Activated T-cell treated with anti-CD3 and anti-CD28 coated beads for 48 hours (primary cell): ENCODE measurements at places on chromosomes 2 and 18.

DNA sequence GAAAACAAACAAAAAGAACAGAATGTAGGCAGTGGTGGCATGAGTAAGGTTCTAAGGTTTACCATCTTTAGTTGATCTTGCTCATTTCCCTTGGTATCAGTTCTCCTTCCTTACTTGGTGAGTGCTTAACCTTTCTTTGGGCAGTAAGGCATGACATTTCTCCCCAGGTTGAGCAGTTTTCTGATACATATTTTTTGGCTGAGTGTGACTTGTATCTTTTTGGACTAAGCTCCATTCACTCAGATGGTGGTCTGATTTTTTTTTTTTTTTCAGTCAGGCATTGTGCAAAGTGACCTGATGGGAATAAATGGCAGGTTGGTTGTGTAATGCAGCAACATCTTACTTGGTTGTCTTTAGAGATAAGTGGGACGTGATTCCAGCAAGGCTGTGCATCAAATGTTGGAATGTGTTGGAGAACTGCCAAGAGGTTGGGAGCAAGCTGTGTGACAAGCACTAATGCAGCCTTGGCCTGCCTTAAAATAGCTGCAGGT is 15.1 kb downstream of the SPTBN1 start:
- DNase-seq: no peak

GRCh38 chr2:96143848-96144480 is 1.3 kb downstream of the DUSP2 start:
- DNase-seq: peak; percentile 41

DNA sequence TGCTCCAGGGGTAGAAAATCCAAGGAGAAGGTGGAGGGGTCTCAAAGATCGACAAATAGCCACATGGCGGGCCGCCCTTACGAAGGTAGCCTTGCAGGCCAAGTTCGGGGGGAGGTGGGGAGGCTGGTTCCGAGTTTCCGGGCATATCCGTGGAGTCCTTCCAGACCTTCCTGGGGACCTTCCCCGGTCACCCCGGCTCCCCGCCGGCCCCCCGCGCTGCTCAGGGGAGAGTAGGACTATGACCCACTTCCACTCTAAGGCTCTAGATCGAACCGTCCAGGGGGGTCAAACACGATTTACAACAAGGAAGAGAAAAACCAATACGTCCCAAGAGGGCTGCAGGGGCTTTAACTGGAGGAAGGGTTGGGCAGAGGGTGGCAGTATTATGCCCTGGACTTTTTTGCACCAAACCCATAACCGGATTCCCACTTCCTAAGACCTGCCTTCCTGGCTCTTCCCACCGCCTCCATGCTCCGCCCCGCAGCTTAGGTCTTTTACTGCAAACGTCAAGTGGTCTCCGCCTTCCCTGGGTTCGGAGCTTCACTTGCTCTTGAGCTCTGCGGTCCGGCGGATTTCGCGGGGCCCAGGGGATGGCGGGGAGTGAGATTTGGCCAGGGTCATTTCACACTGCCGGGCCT is 779 bp upstream of the LYPD6 start:
- no peak for DNase-seq

DNA sequence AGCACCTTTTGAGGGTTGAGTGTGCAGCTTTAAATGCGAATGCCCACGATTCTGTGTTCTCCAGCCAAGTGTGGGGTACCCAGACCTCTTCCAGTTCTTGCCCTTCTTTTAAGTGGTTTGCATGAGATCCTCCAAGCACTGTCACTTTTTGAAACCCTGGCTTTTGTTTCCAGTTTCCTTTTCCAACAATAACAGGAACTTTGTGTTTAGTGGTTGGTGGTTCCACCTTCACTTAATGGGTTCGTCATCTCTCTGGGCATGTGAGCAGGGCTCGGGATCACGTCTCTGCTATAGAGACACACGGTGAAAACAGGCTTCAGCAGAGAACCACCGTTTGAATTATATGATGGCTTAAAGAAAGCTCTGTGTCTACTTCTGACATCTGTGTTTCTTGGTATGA is 197.6 kb downstream of the LDLRAD4 start:
- DNase-seq: no peak

DNA sequence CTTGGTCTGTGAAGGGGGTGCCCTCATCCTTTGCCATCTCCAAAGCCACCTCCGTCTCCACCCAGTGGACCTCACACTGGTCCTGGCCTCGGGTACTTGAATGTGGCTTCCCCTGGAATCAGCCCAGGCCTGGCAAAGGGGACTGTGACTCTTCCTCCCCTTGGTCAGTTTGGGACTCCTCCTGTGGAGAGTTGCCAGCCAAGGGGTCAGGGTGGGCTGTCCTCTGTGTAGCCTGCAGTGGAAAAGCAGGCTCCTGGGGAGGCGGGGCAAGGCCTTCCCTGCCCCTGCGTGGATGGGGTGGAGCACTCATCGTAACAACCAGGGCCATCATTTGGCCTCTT is 59.8 kb downstream of the INHBB start:
- DNase-seq: no peak

GRCh38 chr2:68152681-68153347 is 4.9 kb upstream of the PNO1 start:
- no peak for DNase-seq

DNA sequence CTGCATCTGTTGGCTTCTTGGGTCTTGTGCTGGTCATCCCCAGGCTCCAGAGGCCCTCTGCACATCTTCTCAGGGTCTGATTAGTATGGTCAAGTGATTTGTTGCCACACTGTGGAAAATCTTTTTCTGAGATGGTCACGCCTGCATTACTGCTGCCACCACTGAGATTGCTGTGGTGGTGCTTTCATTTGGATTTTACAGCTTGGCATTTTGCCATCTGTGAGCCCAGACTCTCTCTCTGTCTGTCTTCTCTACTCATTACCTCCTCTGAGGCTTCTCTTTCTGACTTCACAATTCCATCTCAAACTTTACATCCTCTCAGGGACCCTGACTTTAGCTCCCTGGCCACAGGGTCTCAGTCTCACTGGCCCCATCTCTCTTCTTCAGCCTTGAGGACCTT is 154.6 kb downstream of the LRRTM1 start:
- DNase-seq: no peak

- DNase-seq: no peak
Measured at GRCh38 chr2:215442401-215442787, 6.5 kb upstream of the FN1 start.

GRCh38 chr2:59804732-59805131 is 748.7 kb downstream of the BCL11A start:
- no peak for DNase-seq

DNA sequence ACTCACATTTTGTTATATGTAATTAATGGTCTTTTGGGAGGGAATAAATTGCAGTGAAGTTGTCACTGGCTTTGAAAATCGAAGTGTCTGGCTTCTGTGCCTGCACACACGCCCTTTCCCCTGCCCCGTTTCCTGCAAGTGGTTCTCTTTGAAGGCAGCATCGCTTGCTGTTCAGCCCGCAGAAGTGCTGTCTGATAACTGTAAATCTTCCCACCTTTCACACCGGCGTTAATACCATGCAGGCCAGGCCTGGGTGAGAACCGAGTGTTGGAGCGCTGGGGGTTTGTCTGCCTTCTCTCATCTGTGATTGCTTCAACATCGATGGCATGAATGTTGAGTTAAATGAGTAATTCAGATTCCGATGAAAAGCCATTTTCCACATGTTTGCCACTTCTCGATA is 37.9 kb upstream of the RPL31 start:
- DNase-seq: no peak

GRCh38 chr2:166351319-166351718 is 24.4 kb downstream of the SCN9A start:
- DNase-seq: no peak

- no peak for DNase-seq
Measured at GRCh38 chr2:241577413-241578122, 19.0 kb downstream of the BOK start.

DNA sequence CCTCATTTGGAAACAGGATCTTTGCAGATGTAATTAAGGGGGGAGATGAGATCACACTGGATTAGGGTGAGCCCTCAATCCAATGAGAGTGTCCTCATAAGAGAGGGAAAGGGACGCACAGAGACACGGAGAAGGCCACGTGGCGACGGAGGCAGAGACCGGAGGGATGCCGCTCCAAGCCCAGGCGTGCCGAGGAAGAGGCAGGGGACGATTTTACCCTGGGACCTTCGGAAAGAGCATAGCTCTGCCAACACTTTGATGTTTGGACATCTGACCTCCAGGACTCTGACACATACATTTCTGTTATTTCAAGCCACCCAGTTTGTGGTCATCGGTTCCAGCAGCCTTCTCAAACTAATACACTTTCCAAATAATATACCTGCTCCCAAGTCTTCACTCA is 84.4 kb upstream of the ZCCHC2 start:
- no peak for DNase-seq

- DNase-seq: no peak
Measured at GRCh38 chr2:164150604-164151003, 414.8 kb upstream of the FIGN start.
